ENCODE measurements at places on chromosomes 1 and 21. TPM values are rescaled to one million over a fixed set of nuclear protein-coding genes. Genes with fewer than 3 reads are reported as not detected.

DNA sequence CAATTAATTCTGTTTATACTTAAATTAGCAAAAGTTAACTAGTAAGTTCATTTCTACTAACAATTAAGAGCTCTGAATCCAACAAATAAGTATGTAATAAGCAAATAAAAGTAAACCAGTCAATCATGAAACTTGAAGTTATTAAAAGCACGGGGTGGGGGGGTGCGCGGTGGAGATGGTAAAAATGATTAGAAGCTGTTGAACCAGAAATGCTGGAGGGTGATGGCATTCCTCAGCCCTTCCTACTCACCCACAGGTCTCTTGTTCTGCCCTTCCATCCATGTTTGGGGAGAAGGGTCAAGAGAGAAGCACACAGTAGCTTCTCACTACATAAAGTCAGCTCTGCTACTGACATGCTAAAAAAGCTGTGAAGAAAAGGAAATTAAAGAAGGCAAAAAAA is 63.5 kb downstream of the AKT3 start:
- DNase-seq = no peak

GRCh38 chr1:30915491-30916230 is 7.1 kb upstream of the SDC3 start:
- DNase-seq = no peak

GRCh38 chr1:2942410-2942809 is 78.9 kb upstream of the ACTRT2 start:
- DNase-seq = no peak

- no peak for DNase-seq
These were observed 1689.1 kb downstream of the KCNT2 start for GRCh38 chr1:194919146-194919545.

DNA sequence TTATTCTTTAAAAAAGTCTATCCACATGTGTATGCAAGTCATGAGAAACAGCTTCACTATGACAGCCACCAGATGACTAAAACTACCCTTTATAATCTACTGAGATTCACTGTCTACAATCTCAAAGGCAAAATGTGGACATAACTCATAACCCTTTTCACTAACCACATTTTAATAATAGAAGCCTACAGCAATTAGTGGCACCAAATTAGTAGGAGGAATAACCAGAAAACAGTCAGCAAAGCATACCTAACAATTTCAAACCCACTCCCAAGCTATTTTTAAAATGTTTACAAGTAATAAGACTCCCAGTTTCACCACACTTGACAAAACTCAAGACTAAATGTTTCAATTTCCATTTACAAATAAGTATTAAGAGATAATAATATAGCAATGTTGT is 442.9 kb downstream of the PTPRC start:
- DNase-seq = no peak

DNA sequence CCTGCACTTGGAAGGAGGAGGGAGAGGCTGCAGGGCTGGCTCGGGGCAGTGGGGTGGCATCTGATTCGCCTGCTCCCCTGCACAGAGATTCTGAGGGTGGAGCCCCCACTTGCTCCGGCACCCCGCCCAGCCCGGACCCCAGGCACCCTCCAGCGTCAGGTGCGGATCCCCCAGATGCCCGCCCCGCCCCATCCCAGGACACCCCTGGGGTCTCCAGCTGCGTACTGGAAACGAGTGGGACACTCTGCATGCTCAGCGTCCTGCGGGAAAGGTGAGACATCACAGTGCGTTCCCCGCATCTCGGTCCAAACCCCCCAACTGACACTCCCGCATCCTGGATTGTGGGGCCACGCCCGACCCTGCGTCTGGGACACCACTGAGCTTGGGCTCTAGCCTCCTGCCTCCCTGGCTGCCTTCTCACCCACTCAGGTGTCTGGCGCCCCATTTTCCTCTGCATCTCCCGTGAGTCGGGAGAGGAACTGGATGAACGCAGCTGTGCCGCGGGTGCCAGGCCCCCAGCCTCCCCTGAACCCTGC is 7.9 kb downstream of the ADAMTSL4 start:
- DNase-seq = no peak

DNA sequence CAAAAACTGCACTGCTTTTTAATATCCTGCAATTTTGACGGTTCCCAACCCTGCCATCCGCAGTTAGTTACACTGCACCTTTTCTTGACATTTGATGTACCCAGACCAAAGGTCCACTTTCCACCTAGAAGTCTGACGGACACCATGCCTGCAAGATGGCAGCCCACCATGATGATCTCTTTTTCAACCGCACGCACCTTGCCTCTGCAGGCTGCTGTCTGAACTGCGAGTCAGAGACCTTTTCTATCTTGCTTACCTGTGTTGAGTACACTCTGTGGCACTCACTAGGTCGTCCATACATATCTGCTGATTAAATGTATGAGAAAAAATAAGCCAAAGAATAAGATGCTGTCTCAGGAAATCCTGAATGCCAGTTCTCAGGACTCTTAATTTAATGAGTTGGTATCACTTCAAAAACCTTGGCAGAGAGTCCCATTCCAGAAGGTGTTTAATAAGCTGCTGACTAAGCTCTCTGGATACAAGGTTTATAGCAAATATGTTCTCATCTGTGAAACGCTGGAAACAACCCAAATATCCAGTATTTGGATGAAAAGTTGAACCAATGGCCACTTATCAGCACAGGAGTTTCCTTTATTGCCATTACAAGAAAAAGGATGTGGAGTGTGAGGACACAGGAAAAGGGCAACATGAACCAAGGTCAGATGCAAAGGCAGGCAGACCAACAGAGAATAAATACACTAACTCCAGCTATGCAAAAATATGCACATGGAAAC is 37.9 kb downstream of the GNG12 start:
- DNase-seq = no peak

GRCh38 chr1:6260961-6261614 is at the start of gene GPR153:
GPR153 (minus strand) TSS chr1:6261098; CDS start chr1:6254905, 6,193 bp downstream.
- no peak for DNase-seq

- no peak for DNase-seq
These were observed 34.5 kb upstream of the GPR37L1 start for GRCh38 chr1:202088206-202088605.

- DNase-seq = no peak
These were observed 57.8 kb upstream of the ID3 start for GRCh38 chr1:23617084-23617521.

Gene CD247
- not detected for polyA plus RNA-seq

Gene ELF3
- 0.21 TPM for polyA plus RNA-seq

Gene SERPINC1
- 0.16 TPM for polyA plus RNA-seq

Gene HCN3
- 1.8 TPM for polyA plus RNA-seq

Gene PGBD5
- polyA plus RNA-seq = 0.07 TPM

Gene S100A14
- polyA plus RNA-seq = not detected

Gene ADAMTS5
- 5.4 TPM for polyA plus RNA-seq
